ENCODE measurements at places on chromosomes 7 and 10.

- DNase-seq, result no peak
Measured at GRCh38 chr10:62687230-62687748, 117.2 kb upstream of the ADO start.

DNA sequence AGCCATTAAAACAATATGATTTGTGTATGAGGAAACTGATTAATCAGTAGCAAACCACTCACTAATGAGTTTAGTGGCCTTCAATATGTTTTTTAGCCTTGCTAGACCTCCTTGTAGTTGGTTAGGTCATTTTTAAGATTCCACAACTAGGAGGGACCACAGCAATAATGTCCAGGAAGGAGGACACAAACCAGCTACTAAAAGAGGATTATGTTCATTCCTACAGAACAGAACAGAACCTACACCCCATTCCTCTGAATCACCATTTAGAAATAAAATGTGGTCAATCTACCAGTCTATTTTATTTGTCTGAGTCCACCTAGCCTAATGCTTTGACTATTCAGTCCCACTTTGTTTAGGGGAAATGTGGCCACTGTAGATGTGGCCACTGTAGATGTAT lies 226.3 kb downstream of the GLI3 start:
- no peak for DNase-seq

GRCh38 chr10:5805711-5806110 lies 7.5 kb downstream of the GDI2 start:
- DNase-seq, result no peak

GRCh38 chr10:34804306-34804705 lies 10.8 kb downstream of the PARD3 start:
- DNase-seq, result no peak

DNA sequence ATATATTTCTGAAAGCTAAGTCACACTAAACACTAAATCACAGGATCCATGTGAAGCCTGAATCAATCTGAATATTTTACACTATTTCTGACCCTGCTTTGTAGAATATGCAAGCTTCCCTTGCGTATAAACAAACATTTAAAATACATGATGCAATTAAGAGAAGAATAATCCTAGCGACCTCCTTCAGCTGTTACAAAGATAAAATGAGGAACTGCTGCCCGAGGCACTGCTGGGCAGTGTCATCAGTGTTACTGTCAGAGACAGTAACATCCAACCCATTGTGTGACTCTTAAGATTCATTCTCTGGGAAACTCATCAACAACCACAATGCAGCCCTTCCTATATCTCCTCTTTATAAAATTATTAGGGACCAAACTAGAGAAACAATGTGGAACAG lies 61.6 kb downstream of the COBL start:
- no peak for DNase-seq

DNA sequence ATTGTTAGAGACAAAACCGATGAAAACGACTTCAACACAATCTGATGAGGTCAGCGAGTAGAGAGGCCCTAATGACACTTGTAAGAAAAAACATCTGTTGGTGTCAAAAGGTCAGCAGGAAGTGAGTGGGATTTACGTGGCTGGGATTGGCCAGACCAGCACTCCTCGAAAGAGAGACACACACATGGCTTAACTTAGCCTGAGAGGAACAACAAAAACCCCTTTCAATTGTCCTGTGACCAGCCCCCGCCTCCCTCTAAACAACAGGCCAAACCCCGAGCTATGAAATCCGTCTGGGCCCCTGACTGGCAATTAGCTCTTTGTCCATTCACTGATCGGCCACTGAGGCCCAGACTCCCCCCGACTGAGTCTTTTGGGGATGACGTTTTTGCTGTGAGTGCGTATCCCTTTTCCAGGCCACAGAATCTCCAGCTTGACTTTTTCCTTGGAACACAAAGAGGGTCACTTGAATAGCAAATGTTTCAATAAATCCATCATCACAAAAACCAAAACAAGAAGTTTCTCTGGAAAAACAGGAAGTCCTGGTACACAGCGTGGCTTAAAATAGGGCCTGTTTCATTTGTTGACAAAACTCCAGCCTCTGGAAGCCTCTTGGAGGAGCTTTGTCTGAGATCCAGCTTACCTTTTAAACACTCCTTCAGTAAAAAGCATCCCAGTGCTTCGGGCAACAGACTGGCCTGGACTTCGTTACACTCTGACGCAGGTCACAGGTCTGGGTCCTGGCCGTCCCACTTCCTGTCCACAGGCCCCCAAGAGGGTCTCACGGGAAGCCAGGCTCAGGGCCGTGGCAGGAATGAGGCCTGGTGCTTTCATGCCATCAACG lies 103.0 kb downstream of the CTBP2 start:
- peak; percentile 29 for DNase-seq

DNA sequence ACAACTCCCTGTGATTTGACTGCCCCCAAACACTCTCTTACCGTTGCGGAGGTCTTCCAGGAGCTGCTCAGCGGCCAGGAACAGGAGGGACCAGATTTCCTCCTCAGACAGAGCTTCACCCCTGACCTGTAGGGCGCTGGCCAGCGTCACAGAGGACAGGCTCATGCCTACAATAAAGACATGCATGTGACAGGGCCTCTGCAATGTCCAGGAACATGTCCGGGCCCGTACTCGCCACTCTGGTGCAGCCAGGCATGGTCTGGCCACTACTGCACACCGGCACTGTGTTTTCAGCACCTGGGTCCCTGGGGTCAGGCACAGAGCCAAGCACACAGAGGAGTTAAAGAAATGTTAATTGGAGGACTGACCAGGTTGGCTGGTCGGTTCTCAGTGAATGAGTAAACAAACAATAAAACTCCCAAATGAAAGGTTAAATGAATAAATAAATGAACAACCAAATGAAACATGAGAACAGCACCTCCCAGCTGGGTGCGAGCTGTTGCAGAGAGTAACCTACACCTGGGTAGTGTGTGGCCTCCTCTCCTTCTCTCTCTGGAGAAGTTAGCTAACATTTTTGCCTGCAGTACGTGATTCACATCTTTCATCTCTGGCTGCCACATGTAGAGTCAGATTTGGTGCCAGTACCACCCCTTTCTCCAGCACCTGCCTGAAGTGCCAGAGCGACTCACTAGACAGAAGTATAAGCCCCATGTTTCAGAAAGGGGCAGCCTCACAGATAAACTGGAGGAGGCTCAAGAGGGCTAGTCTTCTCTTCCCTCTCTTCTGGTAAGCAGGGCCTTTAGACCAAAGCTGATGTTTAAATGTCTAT lies 22.8 kb downstream of the FRMPD2 start:
- peak; percentile 13 for DNase-seq

DNA sequence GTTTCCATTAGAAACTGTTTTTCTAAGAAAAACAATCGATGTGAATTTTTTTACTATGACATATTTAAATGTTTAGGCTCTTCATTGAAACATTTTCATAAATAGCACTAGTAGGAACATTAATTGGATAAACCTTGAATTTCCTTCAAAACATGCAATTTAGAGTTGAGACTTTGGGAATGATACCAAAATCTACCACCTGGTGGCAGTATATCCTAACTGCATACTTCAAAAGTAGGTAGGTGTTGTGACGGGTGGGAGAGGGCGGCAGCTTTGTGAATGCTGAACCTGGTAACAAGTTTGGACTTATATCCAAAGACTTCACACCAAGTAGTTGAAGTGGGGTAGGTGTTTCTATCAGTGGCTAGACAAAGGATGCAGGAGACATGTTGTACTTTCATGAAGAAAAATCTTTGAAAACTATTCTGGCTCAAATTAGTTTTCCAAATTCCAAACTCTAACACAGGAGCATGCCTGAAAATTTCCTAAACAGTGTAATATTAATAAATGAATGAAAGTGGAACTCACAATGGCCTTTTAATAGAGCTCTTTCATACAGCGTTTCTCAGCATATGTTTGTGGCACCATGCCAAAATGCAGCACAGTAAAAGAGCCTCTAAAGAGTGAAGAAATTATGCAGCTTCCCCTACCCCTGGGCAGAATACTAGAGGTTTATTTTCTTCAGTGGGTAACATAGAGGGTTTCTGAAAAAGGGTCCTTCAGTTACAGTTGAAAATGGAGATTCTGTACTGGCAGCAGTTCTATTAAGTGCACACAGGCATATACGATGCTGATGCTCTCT lies 201.0 kb upstream of the TPK1 start:
- DNase-seq, result peak; percentile 14

DNA sequence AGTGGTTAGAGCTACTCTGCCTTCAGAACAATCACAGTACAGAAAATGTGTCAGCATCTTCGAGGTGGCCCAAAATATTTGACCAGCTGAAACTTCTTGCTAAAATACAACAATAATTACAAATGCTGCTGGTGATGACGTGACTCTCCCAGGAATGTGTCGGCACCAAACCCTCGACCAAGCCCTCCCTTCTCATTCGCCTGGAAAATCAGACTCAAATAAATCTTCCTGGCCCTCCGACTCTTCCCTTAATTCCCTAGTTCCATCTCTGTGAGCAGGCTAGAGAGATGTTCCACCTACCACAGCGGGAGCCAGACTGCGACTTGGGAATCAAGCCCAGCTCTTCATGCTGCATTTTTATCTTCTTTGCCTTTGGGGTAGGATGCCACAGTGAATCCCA lies 4.1 kb downstream of the PRSS2 start:
- no peak for DNase-seq

GRCh38 chr10:32111585-32111984 lies 55.4 kb upstream of the KIF5B start:
- no peak for DNase-seq

DNA sequence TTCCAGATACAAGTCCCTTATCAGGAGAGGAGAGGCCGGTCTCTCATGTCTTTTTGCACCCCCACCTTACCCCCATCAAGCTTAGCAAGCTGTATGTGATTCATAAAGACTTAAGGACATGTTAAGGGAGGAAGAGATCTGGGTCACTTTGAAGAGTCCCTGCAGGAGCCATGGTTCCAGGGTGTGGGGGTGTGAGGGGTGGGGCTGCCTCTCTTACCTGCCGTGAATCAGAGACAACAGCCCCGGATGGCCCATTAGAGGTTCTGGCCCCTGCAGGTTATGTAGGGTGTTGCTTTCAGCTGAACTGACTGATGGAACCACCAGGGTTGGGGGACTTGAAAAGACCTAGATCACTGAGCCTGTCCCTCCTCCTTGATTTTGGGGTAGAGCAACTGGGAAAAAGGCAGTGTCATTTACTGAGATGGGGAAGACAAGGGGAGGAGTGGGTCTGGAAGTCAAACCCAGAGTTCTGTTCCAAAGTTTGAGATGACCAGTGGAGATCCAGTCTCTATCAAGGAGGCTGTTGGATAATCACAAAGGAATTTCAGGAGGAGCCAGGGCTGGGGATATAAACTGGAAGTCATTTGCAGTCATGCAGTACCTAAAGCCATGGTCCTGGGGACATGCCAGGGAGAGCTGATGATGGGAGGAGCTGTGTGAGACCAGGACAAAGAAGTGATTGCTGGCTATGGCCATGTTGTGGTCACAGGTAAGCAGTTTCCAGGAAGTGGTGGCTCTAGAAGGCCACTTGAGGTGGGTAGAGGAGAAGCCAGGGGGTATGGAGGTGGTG lies 23.1 kb downstream of the ADAMTS14 start:
- DNase-seq, result peak; percentile 67

Data from NCI-H2029 treated with DMSO at 0.1 percent for 48 hours (cell line).